ENCODE measurements at places on chromosomes 4 and X. TPM values are rescaled to one million over a fixed set of nuclear protein-coding genes. Genes with fewer than 3 reads are reported as not detected.

CSAG2 gene
- not detected for total RNA-seq

ATP8A1 gene
- total RNA-seq, result 21.6 TPM

PSAPL1 gene
- 0.34 TPM for total RNA-seq

SPOCK3 gene
- total RNA-seq, result 11.0 TPM

KCND1 gene
- total RNA-seq, result 1.0 TPM

Measured in ovary (tissue), 10 donors.